Bone marrow (tissue), 2 donors: ENCODE measurements at places on chromosomes 1 and 21.

- DNase-seq = no peak
Measured at GRCh38 chr1:93991271-93991670, 82.0 kb upstream of the GCLM start.

DNA sequence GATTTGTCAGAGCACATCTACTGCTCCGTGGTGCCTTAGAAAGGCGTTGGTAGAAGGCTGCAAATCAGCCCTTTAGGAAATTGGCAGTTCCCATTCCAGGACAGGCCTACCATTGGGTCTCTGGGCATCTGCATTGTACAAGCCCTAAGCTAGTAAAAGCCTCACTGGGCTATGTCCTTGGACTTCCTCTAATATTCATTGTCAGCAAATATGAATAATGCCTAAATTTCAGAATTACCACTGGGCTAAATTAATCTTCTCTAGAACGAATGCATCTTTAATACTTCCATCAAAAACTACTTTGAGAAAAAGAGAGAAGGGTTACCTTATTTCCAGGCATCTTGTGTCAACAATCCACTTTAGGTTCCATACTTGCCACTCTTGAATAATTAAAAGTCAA is 41.5 kb upstream of the ATP1A1 start:
- DNase-seq = no peak

DNA sequence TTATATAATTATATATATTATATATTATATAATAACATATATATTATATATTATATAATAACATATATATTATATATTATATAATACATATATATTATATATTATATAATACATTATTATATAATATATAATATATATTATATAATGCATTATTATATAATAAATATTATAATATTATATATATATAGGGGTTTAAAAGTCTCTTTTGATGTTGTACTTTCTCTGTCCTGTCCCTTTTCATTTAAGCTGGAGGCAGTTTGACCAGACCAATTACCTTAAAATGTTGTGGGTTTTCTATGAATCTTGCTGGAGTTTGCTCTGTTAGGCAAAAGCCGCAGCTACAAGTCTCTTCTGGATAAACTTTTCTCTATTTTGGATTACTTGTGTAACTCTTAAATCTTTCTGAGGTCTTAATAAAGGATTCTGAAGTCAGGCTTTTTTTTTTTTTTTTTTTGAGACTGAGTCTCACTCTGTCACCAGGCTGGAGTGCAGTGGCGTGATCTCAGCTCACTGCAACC is 22.2 kb upstream of the KIF1B start:
- DNase-seq = no peak

DNA sequence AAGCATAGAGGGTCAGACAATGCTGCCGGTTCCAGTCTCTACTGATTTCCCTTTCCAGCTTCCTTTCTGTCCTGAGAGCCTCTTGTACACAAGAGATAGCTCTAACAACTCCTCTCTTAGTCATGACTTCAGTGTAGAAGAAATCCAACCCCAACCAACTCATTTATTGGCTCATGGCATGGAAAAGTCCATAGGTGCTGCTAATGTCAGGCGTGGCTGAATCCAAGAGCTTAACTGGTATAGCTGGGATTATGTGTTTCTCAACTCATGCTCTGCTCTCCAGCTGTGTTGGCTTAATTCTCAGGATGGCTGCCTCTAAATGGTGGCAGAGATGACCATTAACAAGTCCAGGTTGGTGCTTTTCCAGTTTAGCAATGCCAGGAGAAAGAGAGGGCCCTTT is 12.4 kb upstream of the THRAP3 start:
- DNase-seq = no peak

GRCh38 chr21:43783098-43783700 is 6.2 kb upstream of the RRP1 start:
- no peak for DNase-seq

DNA sequence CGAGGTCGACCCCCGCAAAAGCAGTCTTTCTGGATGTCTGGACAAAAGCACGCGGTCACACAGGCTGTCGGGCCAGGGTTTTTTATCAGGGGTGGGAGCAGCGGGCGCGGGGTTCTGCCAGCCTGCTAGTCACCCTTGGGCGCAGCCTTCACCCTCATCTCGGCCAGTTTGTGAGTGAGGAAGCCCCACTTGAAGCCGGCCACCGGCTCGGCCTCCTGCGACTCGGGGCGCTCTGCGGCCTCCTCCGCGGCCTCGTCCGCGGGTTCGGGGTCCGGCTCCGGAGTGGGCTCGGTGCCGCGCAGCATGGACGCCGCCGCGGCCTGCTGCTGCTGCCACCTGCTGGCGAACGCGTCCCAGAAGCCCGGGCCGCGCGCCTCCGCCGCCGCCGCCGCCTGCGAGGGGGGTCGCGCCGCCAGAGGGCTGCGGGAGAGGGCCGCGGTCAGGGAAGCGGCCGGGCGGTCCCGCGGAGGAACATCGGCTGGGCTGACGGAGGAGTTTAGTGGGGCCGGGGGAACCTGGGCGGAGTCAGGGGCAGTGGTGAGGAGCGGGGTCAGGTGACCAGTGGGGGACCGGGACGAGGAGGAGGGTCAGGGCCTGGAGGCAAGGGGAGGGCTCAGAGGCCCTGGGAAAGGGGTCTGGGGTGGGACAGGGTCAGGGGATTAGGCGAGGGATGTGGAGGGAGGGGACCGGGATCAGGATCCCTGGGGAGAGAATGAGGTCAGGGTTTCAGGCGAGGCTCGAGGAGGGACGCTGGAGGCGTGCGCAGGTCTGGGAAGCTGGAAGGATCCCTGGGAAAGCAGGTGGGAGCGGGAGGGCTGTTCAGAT is 4.5 kb downstream of the C1orf232 start:
- peak; percentile 46 for DNase-seq

- DNase-seq = no peak
Measured at GRCh38 chr1:44284184-44284583, 70.9 kb downstream of the ERI3 start.

DNA sequence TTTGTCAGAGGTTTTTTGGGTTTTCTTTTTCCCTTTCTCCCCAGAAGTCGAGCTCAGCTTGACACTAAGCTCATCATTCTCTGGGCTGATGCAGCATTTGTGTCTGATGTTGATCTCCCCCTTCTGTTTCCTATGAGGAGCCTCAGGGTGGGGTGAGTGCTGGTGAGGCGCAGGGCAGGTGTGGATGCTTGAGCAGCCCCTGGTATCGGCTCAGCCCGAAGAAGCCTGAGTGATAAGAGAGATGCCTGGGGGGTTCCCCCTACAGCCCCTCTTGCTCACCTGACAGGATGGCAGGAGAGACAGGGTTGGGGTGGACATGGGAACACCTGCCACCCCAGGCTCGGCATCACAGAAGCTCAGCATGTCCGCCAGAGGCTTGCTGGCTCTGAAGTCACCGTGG is 239.0 kb downstream of the RHOU start:
- no peak for DNase-seq

GRCh38 chr1:229372251-229372650 is 29.4 kb upstream of the CCSAP start:
- DNase-seq = no peak

DNA sequence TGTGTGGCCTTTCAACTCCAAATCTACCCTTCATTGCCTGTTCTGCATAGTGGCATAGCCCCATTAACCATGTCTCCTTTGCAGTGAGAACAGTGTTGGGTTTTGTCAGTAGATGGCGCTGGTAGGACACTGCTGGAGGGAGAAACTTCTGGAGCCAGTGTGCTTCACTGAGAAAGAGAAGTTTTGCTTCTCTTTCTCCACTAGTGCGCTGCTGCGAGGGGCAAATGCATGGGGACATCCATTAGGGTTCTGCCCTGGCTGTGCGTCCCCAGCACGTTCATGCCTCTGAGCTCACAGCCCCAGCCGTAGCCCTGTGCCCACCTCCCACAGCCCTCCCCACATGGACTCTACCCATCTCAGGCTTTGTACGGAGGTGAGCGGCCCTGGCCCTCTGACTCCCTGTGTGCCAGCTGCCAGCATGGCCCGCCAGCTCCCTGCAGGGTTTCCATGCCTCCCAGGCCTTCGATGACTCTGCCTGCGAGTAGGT is 53.1 kb downstream of the RIMS3 start:
- DNase-seq = peak; percentile 10

DNA sequence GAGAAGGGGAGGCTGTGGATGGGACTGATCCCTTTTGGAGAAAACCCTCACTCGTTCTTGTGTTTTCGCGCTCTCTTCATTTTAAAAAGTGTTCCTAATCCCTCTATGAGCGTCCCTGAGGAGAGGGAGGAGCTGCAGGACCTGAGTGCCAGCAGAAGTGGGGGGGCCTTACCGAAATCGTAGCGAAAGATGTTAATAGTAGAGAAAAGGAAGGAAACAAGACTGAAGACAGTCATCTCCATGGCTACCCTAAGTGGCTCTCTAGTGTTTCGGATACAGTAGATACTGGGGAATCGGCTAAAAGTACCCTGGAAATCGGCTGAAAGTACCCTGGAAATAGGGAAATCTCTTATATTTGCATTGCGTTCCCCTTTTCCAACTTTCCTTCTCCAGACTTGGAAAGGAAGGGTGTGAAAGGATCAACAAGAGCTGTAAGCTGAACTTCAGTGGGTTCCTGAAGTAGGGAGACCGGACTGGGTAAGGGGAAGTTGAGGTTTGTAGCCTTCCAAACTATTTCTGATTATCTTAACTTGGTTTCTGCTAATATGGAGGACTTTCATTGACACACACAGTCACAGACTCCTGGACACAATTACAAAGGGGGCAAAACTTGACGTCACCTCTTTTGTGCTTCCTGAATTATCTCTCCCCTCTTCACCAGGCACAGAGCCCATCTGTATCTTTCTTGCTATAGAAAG is 486 bp upstream of the DSTYK start:
- peak; percentile 74 for DNase-seq
